ENCODE measurements at places on chromosomes 11 and 22.

- no peak for DNase-seq
These were observed 48.0 kb upstream of the AMPD3 start for GRCh38 chr11:10407055-10407454.

DNA sequence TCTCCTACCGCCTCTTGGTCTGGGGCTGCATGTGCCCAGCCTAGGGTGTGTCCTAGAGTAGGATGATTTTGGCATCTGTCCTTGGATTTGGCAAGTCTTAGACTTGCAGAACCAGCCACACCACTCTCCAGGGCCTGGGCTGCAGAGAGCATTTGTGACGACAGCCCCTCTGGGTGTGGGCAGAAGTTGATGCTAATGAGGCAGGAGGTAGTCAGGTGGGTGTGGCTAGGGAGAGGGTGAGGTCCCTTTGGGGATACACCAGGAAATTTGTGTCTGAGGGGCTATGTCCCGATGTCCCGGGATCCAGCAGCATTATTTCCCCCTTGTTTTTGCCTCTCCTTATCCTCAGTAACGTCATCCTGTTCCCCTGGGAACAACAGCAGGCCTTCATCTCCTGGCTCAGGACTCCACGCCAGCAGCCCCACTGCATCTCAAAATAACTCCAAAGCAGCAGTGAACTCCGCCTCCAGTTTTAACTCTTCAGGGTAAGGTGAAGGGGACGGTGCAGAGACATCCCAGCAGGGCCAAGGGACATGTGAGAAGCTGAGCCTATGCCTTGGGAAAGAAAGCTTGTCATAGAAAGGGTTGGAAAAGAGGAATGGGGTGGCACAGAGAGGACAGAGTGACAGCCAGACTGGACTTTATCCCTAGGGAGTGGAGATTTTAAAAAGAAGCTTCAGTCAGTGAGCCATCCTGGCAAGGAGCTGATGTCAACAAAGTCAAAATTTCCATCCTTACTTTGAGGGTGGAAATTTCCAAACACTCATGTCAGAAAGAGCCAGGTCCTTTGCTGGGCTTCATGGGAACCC is 8.0 kb upstream of the TLCD5 start:
- no peak for DNase-seq

- no peak for DNase-seq
These were observed 30.7 kb downstream of the ARHGAP1 start for GRCh38 chr11:46669711-46670139.

DNA sequence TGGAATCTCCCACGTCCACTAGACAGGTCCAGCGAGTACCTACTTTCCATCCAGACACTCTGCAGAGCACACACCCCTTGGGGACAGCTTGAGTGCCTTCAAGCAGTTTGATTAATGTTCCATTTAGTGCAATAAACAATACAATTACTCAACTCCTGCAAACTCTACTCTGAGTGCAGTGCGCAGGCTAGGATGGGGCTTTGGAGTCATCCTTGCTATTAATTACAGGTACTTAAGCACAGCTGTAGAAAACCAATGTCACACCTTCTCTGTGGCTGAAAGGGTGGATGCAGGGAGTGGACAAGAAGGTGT is 82.6 kb downstream of the MN1 start:
- no peak for DNase-seq

- no peak for DNase-seq
These were observed 96.5 kb downstream of the ARHGAP8 start for GRCh38 chr22:44848791-44849420.

DNA sequence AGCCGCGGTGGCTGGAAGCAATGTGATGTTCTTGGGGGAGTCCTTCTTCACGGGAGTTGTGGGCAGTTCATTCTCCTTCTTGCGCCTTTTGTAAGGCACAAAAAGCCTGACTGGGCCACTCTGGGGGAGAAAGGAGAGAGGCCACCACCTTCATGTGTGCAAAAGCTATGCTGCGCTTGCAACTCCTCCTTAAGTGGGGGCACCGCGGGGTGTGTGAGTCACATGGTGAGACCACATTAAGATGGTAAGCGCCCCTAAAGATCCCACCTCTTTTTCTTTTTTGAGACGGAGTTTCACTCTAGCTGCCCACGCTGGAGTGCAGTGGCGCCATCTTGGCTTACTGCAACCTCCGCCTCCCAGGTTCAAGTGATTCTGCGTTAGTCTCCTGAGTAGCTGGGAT is 14.1 kb downstream of the DEAF1 start:
- no peak for DNase-seq

GRCh38 chr22:41822317-41823057 is 10.4 kb upstream of the SREBF2 start:
- peak; percentile 24 for DNase-seq

- DNase-seq: no peak
These were observed 1.0 kb downstream of the FJX1 start for GRCh38 chr11:35619116-35619854.

- DNase-seq: peak; percentile 31
These were observed 389 bp downstream of the MICALL1 start for GRCh38 chr22:37906364-37907008.

DNA sequence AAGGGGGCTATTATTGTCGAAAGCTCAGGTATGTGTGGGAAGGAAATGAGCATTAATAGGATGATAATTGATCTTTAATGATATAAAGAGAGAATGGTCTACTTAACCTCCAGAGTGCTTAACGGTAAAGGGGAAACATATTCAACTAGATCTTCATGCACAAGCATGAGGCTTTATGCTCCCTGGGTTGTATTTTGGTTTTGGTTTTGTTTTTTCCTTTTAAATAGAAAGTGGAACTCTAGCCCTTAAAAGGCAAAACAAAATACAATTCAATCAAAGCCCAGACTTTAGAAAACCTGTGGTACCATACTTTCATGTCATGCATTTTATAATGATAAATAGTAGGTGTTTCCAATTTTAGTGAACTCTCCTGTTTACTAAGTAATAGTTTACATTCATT is 622.7 kb downstream of the METTL15 start:
- DNase-seq: no peak

DNA sequence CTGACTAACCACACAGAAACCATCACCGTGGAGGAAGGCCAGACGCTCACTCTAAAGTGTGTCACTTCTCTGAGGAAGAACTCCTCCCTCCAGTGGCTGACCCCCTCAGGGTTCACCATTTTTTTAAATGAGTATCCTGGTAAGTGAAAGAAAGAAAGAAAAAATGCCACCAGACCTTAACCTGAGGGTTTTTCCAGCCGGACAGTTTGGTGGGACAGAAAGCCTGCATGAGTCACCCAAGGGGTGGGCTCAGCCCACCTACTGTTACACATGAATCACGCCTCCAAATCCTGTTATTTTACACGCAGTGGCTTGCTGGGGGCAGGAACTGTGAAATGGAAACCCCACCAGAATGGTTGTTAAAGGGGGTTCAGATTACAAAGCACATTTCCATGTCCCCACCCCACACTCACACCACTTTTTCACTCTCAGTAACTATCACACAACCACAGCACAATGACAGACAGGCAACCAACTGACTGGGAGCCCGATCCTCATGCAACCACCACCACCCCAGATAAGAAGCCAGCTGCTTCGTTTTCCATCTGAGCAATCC is 11.9 kb downstream of the CRTAM start:
- no peak for DNase-seq

DNA sequence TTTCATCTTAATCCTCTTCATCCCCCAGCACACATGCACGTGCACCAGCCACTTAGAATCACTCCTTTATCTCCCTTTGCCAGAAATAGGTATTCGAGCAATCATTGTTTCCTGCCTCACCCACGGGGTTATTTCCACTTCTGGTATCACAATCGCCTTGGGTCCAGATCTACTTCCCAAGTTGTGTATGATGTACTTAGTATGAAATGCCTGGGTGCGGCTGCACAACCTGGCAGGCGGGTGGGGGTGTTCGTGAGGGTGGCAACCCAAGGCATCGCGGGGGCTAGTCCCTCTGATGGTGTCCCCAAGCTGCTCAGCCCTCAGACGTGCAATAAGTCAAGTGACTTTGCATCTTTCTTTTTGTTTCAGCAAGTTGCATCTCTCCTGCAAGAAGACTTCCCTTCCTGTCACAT is 475.6 kb downstream of the MIAT start:
- no peak for DNase-seq

DNA sequence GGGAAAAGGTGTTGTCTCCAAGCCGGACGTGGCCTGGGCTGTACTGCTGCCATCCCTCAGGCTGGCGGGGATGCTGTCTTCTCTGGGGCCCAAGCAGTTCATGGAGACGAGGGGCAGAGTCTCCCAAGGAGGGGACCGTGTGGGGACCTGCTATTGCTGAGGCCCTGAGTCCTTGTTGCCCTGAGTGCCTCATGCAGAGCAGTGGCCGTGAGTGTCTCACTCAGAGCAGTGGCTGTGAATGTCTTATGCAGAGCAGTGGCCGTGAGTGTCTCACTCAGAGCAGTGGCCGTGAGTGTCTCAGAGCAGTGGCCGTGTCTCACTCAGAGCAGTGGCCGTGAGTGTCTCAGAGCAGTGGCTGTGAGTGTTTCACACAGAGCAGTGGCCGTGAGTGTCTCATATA is 54.7 kb downstream of the GRAMD4 start:
- DNase-seq: no peak

DNA sequence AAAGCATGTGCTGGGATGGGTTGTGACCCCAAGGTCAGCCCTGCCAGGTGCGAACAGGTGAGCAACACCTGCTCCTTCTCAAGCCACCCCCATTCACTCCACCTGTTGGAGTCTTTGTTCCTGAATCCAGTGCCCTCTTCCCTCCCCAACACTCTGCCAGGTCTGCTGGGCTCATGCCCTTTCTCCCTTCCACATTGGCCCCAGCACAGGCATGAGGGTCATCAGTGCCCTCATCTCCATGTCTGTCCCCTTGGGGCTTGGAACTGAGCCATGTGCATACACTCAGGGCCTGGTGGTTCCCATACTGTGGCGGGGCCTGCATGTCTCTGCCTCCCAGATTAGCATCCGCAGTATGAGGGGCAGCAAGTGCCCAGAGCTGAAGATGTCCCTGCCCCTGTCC is 19.1 kb downstream of the RFPL2 start:
- DNase-seq: no peak

DNA sequence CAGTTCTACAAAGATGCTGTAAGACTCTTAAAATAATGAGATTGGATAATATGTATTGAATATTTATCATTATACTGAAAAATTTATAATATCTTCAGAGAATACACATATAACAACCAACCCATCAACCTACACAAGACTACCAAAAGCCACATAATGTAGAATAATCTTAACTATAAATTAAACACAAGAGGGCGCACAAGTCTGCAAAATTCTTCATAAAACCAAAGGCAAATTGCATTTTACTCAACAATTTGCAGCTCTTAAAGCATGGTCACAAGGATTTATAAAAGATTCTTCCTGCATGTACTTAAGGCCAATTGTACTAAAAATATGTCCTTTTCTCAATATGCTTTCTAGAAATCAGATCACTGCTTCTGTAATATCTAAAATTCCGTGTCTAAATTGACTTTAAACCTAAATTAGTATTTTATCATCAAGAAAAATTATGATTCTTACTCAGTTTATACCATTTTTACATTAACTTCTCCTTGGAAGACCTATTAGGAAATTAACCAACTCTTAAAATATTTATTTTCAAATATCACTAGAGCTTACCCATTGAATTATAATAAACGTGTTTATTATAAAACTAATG is 79.0 kb downstream of the TTC28 start:
- DNase-seq: no peak

DNA sequence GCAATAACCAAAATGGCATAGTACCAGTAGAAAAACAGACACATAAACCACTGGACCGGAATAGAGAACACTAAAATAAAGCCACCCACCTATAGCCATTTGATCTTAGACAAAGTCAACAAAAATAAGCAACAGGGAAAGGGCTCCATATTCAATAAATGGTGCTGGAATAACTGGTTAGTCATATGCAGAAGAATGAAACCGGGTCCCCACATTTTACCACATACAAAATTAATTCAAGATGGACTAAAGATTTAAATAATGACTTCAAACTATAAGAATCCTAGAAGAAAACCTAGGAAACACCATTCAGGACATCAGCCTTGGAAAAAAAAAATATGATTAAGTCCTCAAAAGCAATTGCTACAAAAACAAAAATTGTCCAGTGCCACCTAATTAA is 30.1 kb upstream of the NOX4 start:
- DNase-seq: no peak

- DNase-seq: no peak
These were observed 129.5 kb downstream of the MAML2 start for GRCh38 chr11:96213500-96213899.

DNA sequence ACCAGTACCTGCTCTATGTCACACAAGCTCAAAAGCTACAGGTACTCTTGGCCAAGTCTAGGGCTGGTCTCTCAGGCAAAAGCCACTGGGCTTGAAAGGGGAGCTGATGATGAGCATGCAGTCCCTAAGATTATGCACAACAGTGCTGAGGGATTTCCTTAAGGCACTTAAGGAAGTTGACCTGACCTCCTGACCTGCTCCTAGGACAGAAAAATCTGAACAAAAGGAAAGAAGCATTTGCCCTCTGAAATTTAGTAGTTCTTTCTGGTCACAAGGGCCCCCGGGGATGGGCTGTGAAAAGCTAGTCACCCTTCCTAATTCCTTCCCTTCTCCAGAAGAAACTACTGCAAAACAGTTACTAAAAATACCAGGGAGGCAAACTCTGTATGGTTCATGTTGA is 83.6 kb upstream of the PHOX2A start:
- DNase-seq: no peak
